HEK293T (cell line): ENCODE measurements at places on chromosomes 5 and 9.
A peak's percentile ranks its signal among the peaks of the same experiment; 100 is the strongest.

GRCh38 chr9:16726718-16727451, 143.6 kb downstream of the BNC2 start:
- DNase-seq, result peak; percentile 45

DNA sequence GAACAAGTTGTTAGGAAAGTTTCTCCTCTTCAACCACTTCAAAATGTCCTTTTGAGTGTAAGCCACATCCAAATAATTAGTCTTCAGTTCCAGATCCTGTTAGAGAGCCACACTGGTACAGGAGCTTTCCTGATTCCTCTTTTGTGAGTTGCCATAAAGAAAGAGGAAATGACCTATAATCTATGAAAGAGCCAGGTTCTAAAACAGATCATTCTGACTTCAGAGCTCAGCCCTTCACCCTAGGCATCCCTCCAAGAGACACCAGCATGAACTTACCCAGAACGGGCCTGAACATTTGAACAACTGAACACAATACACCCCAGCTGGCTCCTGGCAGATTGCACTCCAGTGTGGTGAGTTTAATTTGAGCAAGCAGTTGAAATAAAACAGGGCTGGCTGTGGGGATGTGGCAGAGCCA, 25.7 kb downstream of the SLC1A1 start:
- no peak for DNase-seq

- DNase-seq, result no peak
Observed at GRCh38 chr5:80161165-80161564, 94.7 kb downstream of the SERINC5 start.

GRCh38 chr5:40477856-40478546, 201.7 kb upstream of the PTGER4 start:
- no peak for DNase-seq

DNA sequence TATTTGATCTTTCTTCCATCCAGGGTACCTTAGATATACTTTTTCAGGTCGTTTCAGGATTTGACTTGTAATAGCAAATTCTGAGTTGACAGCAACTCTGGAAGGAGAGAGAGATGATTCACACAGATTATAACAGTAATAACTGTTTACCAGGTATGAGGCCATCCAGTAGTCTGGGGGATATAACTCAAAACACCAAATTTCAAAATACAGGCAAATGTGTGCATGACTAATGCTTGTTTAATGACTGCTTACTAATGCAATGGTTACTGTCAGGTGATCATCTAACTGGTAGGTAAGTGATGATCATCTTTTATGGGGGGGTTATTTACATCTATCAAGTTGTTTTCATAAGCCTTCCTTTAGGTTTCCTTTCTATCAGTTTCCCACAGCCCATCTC, 412.3 kb downstream of the MAT2B start:
- DNase-seq, result no peak

DNA sequence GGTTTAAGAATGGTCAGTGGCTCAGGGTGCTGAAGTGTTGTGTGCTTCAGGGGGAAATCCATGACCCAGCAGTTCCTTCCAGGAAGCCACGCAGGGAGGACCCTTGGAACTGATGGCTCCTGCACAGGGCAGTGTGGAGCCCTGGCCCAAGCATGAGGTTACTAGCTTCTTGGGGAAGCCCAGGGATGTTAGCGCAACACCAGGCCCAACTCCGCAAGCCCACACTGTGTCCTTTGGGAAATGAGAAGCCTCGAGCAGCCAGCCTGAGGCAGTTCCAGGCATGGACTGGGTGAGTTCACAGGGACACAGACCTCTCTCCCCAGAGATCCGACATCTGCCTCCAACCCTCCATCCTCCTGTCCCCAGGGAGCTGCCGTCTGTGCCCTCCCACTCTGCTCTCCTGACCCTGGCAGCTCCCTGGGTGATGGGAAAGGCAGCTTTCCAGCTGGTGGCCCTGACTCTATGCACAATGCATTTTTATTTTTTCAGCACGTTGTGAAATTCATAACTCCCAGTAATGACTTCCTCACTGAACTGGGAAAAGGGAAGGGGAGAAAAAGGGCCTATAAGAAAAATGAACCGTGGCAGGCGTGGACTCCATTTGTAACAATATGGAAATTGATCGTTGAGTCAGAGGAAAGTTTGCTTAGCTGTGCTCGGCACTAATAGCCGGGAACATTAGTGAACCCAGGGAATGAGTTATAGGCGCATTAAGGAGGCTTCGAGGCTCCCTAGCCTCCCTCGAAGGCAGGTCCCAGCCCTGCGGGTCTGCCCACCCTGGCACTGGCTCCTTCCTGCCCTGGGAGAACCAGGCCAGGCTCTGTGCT, 34.1 kb downstream of the LMX1B start:
- DNase-seq, result no peak

- peak; percentile 43 for DNase-seq
Observed at GRCh38 chr5:116572350-116573278, 2.0 kb downstream of the SEMA6A start.

GRCh38 chr5:32709750-32710549, 1.2 kb upstream of the NPR3 start:
- peak; percentile 66 for DNase-seq
